ENCODE measurements at places on chromosomes 5 and 9.

GRCh38 chr9:91930475-91930874, 19.6 kb downstream of the ROR2 start:
- DNase-seq = no peak

DNA sequence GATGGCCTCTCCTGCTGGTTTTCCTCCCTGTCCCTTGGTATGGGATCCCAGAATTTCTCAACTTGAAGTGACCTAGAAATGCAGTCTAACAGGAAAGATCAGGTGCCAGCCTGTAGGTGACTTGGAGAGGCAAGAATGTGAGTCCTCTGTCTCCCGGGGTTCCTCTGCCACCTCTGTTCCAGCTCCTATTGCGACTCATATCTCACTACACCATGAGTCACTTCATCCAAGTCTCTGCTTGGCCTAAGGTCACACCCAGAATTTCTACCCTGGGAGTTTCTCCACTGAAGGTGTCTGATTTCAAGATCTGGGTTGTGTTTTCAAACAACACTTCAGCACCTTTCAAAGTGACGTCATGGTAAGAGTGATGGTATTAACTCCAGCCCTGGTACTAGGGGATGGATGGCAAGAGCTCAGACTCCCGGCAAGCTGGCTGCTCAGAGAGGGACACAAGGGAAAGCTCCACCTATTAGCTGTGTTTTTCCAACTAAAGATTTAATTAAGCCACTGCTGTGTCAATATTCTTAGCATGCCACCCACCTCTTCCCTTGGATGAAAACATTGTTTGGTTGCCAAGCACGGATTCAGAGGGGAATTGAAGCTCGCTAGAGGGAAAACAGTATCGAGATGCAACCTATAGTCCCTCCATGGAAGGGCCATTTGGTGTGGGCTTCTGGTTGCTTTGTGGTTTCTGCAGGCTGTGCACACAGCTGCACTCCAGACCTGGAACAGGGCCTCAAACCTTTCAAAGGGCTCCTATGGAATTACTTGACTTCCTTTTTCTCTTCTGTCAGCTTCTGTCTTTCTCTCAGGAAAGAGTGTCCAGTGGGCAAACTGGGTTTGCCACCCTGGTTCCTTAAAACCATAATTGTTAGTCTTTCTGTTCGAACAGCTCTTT, 205.7 kb downstream of the GAS1 start:
- no peak for DNase-seq

DNA sequence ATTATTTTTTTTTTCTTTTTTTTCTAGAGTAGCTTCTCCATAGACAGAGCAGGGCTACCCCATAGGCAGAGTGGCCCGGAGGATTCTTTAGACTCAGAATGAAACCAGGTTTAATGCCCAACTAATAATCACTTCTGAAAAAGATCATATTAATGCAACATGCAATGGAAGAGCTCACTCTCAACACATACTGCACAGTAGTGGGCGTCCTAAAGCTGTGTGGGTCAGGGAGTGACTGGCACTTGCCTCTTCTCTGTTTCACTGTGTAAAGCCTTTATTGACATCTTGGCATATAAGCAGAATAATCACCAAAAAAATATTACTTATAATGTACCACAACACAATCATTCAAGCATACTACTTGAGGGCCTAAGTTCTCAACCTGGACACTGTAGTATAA, 11.1 kb downstream of the PWWP2A start:
- DNase-seq = no peak

DNA sequence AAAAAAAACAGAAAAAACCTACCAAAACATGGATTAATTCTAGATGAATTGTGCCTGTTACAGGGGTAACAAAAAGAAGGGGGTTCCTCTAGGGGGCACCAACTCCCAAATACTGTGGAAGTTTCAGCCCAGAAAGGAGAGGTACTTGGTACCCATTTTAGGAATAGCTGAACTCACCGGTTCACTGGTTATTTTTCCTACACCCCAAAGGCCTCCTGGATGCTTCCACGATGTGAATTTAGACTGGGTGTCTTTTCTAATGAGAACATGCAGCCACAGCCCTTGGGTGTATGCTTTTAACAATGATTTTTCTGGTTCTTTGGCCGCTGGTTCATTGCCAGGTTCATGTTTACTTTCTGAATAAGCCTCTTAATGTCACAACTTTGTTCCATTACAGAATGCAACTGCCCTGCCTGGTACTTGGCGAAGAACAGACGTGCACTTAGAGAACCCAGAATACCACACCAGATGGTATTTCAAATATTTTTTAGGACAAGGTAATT, 46.7 kb downstream of the GARNL3 start:
- no peak for DNase-seq

GRCh38 chr5:37275511-37275910, 26.3 kb upstream of the CPLANE1 start:
- DNase-seq = no peak
